ENCODE measurements at places on chromosomes 5 and 9.
A peak's percentile ranks its signal among the peaks of the same experiment; 100 is the strongest.

DNA sequence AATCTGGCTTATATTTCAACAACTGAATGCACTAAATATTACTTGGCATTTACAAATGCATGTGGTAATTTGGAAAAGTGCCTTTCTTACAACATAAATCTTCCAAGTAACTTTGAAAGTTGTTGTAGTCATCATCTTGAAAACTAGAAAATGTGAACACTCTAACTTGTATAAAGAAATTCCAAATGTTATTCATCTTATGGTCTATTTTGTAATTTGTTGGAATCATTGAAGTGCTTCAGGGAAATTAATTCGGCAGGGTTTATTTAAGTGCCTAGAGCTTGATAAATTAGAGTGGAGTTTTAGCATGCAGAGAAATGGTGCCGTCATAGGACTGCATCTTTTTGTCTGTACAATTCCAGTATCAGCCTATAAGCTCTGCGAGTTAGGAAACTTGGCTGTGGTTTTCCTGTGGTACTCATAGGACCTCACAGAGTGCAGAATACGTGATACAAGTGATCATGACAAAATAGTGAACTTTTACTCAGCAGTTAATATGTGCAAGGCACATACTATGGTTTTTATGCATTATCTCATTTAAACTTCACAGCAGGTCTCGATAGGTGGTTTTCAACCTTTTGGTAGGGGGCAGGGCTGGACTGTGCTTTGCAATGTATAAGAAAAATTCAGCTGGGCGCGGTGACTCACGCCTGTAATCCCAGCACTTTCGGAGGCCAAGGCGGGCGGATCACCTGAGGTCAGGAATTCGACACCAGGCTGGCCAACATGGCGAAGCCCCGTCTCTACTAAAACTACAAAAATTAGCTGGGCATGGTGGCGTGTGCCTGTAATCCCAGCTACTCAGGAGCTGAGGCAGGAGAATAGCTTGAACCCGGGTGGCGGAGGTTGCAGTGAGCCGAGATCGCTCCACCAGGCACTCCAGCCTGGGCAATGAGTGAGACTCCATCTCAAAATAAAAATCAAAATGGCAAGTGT, 79.6 kb downstream of the RAI14 start:
- DNase-seq = no peak

DNA sequence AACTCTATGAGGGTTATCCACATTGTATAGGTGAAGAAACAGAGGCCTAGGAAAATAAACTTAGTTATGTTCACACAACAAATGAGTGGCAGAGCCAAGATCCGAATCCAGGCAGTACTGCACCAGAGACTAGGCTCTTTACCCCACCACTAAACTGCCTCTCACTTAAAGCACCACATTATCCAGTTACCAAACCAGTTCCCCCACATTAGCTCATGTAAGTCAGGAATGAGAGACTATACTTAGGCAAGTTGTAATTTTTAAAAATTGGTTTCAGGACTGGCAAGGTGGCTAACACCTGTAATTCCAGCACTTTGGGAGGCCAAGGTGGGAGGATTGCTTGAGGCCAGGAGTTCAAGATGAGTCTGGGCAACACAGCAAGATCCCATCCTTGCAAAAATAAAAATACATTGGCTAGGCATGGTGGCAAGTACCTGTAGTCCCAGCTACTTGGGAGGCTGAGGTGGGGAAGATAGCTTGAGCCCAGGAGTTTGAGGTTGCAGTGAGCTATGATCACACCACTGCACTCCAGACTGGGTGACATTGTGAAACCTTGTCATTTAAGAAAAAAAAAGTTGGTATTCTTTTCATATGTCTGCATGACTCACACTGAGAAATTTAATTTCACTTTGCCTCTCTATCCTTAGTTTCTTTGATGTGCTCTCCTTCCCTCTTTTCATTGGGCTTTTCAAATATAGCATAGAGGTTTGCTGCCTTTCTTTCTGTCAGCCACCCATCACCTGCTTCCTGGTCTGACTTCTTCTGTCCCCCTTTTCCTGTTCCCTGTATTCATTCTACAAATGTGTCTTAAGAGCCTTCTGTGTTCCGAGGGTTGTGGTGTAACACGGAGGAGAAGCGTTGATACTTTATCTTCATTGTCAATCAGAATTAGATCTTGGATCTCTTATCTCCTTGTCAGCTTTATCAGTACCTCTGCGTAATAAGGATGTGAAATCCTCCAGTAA, 64.7 kb downstream of the ERMP1 start:
- DNase-seq = no peak

- DNase-seq = no peak
Measured at GRCh38 chr5:80622756-80623155, 31.7 kb upstream of the MSH3 start.

- DNase-seq = no peak
Measured at GRCh38 chr9:137371946-137372651, 50.9 kb downstream of the EXD3 start.

DNA sequence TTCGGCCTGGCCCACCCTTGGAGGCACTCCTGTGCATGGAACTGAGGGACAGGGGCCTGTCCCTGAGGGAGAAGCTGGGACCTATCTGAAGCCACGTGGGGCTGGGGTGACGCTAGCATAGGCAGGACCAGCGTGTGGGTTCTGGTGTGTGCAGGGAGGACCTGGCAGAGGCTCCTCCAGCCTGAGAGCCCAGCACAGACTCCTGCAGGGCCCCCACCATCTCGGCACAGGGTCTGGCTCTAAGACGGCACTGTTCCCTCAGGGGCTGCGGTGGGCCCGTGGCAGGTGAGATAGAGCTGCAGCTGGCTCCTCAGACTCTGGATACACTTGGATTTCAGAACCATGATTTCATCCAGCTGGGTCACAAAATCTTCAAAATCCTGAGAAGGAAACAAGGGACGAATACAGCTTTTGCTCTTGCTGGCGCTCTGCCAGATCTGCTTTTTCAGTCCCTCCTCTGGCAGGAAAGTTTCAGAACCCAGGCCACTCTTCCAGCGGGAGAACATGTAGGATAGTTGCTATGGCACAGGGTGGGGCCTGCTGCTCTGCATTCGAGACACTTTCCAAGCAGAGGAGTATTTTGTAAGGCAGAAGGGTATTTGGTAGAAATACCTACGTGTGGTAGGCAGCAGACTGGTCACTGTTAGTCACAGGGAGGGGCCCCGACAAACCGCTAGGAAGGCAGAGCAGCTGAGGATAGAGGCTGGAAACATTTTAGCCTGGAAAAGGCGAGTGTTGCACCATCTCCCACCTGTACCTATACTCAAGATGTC, 74.7 kb downstream of the KIF24 start:
- DNase-seq = peak; percentile 80

DNA sequence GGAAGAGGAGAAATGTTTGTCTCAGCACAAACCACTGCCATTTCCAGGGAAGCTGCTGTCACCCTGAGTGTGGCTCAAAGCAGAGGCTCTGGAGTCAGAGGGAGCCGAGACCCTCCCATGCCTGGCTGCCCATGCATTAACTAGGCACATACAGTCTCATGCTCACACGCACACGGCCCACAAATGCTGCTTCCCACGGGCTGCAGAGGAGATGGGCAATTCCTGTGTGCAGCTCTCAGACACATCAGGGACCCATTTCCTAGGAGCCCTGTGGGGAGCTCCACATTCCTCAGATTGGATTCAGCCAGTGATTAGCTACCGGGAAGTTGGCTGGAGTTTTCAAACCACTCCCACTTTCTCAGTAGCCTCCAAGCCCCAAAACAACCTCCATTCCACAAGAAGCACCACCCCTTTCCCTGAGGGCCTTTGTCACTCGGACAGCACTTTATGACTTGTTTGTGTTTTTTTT, 9.1 kb upstream of the PTGES start:
- DNase-seq = no peak

DNA sequence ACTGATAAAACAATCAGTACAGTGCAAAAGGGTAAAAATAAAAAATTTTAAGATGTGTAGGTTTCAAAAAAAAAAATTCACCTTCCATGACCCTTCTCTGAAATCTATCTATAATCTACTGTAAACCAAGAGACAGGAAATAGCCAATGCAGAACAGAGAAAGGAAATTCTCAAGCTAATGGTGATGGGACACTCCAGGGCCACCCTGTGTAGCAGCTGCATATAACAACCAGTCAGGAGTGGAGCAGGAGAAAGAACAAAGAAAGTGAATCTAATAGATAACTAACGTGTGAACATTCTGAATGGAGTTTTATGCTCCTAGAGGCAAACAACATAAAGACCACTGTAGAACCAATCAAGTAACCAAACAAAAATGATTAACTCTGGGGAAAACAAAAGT, 16.6 kb downstream of the SPTLC1 start:
- DNase-seq = no peak

DNA sequence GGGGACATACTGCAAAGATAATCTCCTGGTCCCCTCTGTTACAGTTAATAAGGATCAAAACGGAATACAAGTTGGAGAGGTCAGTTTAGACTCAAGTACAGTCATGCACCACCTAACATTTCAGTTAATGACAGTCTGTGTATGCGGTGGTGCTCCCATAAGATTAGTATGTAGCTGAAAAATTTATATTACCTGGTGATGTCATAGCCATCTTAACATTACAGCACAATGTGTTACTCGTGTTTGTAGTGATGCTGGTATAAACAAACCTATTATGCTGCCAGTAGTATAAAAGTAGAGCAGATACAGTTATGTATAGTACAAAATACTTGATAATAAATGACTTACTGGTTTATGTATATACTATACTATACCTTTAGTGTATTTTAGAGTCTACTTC, 207.9 kb downstream of the GDNF start:
- DNase-seq = no peak

- DNase-seq = peak; percentile 48
Measured at GRCh38 chr5:15992918-15993317, 186.7 kb downstream of the MARCHF11 start.

DNA sequence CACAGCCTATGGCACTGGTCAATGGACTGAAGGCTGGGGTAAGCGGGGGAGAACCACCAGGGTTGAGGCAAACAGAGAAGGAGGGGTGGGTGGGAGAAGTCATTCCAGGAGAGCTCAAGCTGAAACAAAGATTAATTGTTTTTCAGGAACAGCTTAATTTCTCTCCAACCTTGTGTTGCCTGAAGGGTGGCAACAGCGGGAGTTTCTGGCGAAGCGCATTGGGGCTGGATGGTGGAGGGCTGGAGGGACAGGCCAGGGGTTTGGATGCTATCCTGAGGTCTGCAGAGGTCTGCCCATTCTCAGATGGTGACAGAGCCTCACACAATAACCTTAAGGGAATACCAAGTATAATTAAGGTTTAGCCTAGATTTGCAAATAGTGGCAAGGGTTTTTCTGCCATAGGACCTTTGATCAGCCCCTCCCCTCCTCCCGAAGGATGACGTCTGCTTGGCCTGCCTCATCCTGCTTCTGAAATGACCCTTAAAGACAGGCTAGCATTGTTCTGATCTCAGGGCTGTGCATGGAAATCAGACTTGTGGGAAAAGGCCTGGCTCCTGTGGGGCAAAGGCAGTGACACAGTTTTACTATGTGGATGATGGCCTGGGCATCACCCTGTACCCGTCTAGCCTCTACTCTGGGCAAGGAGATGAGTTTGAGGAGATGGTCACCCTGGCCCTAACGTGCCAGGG, 32.7 kb downstream of the PSD2 start:
- DNase-seq = no peak

GRCh38 chr5:128163991-128164390, 80.4 kb downstream of the SLC12A2 start:
- peak; percentile 53 for DNase-seq

DNA sequence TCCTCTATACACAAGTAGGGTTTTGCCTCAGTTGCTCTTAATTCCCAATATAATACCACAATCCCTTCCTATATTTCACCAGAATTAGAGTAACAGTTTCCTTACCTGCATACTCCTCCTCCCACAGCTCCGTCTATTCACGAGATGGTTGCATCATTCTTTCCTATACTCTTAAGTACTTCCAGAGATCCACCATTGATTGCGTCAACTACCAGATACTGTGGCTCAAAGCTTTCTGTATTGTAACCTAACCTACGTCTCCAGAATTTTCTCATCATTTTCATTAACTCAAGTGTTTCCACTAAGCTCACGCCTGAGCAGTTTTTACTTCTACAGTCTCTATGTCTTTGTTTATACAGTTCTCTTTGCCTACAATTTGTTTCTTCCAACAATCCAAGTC, 31.2 kb upstream of the MINAR2 start:
- DNase-seq = no peak

GRCh38 chr5:17443333-17444130, 54.5 kb upstream of the TAF11L2 start:
- no peak for DNase-seq
